Stomach (tissue), 19 donors: ENCODE measurements at places on chromosomes 6 and 20. TPM values are rescaled to one million over a fixed set of nuclear protein-coding genes. Genes with fewer than 3 reads are reported as not detected.

DNA sequence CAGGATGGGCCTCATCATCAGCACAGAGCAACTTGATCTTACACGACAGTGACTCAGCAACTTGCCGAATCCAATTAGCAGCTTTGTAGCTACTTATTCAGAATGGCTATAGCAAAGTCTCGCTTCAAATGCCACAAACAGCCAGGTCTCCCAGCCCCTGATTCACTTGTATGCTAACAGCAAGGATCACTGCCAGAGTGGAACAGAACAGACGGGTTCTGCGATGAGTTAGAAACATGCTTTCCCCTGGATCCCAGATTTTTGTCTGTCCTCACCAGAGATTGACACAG is 254.4 kb downstream of the NRN1 start:
- no peak for DNase-seq

Gene HMGN3
- 118 TPM for total RNA-seq

DNA sequence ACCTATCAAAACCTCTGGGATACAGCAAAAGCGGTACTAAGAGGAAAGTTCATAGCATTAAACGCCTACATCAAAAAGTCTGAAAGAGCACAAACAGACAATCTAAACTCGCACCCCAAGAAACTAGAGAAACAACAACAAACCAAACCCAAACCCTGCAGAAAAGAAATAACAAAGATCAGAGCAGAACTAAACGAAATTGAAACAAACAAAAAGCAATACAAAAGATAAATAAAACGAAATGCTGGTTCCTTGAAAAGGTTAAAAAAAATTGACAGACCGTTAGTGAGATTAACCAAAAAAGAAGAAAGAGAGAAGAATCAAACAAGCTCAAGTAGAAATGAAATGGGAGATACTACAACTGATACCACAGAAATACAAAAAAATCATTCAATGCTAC is 302.3 kb downstream of the RNGTT start:
- no peak for DNase-seq

- DNase-seq: no peak
Measured at GRCh38 chr6:158584236-158584651, 24.4 kb downstream of the TMEM181 start.

DNA sequence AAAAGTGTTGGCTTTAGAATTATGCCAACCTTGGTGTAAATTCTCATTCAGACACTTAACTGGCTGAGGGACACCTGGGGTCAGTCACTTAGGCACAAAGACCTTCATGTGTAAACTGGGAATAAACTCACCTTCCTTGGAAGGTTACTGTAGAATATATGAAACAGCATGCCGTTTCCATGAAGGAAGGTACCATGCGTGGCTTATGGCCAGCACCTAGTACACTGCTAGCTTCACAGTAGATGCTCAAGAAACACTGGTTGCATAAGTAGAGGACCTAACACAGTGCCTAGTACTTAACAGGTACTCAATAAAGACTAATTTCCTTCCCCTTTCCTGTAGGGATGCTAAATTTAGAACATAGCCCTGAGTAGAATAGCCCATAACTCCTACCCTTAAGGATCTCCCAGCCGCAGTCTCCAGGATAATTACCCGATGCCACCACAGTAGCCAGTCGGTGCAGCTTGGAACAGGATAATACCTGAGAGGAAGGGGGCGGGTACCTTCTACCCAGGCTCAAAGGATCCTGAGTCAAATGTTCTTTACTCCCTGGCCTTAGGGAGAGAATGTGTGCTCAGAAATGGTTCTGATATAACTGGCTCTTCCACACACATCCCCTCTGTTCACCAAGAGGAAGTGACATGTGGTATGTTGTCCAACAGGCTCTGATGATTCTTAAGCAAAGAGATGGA is 3.6 kb downstream of the BCL2L1 start:
- peak; percentile 67 for DNase-seq

- DNase-seq: no peak
Measured at GRCh38 chr6:22357724-22358189, 60.9 kb upstream of the PRL start.

Gene FBXO9
- total RNA-seq: 78.8 TPM

Gene CLPSL2
- total RNA-seq: not detected

GRCh38 chr6:37155394-37156312 is 14.3 kb upstream of the PIM1 start:
- DNase-seq: peak; percentile 40

GRCh38 chr6:31103136-31103535 is 9.2 kb downstream of the C6orf15 start:
- no peak for DNase-seq

DNA sequence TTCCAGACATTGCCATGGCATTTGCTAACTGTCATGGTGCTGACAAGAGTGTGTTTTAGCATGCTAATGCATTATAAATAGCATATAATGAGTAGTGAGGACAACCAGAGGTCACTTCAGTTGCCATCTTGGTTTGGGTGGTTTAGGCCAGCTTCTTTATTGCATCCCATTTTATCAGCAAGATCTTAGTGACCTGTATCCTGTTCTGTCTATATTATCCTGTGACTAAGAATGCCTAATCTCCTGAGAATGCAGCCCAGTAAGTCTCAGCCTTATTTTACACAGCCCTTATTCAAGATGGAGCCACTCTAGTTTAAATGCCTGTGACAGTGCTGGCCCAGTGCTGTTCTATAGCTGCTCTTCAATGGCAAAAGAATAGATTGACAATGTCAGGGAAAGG is 781.0 kb upstream of the ADGRB3 start:
- no peak for DNase-seq

DNA sequence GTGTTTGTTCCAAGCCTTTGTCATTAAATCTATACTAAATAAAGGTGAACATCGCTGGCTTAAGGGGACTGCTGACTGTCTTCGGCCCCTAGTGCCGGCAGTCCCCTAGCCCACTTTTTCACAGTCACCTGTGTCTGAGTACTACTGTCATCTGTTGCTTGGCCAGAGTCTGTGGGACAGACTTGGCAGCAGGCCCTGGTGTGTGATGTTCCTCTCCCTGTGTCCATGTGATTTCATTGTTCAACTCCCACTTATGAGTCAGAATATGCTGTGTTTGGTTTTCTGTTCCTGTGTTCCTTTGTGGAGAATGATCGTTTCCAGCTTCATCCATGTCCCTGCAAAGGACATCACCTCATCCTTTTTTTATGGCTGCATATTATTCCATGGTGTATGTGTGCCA is 133.4 kb downstream of the HAO1 start:
- DNase-seq: no peak

DNA sequence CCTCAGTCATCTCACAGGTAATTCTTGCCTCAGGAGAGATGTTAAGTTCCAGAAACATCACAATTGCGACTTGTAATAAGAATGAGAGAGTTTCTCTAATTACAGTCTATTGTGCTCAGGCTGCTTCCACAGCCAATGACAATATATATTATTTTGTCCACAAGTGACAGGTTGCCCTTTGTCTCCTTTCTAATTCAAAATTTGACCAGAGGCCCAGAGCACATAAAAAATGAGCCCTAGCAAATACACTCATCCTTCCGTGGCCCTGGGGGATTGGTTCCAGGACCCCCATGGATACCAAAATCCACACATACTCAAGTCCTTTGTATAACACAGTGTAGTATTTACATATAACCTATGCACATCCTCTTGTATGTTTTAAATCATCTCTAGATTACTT is 88.1 kb upstream of the TMEM170B start:
- no peak for DNase-seq

DNA sequence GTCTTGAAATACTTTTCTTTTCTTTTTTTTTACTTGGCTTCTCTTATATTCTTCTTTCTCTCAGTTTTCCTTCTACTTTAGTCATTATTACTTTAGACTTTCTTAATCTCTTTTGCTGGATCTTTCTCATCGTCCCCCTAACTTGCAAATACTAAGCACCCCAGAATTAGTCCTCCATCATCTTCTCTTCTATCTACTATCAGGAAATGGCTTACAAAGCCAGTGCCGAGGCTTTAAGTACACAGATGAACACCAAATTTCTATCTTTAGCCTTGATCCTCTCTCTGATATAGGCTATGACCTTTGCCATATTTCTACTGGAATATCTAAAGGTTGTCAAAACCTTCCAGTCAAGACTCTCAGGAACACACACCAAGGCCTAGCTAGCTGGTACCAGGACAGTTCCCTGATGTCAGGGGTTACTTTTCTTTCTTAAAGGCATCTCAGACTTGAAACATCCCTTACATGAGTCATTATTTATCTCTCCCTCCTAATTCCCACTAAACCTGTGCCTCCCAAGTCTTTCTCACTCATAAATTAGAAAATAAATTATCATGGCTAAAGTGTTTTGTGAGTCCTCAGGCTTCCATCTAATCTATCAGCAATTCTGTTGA is 278.6 kb upstream of the TCF21 start:
- DNase-seq: no peak

DNA sequence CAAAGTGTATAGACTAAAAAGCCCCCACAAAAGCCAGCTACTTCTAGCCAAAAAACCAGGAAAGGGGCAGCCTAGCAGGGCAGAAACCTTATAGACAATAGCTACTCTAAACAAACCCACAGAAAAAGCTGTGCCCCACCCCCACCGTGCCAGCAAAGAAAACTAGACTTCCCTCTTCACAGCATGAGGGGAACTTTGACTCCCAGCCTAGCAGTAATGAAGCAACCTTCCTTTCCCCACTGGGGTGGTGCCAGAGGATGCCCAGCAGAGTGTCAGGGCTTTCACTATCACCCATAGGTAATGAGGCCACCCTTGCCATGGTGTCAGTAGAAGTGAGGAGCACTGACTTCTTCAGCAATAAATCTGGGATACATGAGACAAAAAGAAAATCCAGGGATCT is 99.0 kb upstream of the LGSN start:
- no peak for DNase-seq
